ENCODE measurements at places on chromosomes 7 and 10.

DNA sequence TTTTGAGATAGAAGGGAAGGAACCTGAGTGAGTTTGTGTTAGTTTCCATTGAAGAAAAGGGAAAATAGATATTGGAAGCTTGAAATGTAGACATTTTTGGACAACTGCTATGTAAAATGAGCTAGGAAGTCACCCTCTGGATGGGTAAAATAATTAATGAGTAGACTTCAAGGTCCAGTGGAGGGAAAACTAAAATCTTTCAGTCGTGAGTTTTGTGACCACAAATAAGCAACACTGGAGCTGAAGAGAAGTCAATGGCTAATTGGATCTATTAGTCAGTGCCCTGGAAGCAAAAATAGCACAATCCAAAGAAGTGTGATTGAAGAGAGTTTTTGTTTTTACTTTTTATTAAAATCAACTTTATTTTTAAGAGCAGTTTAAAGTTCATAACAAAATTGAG, 123.4 kb downstream of the MYO3A start:
- no peak for DNase-seq

DNA sequence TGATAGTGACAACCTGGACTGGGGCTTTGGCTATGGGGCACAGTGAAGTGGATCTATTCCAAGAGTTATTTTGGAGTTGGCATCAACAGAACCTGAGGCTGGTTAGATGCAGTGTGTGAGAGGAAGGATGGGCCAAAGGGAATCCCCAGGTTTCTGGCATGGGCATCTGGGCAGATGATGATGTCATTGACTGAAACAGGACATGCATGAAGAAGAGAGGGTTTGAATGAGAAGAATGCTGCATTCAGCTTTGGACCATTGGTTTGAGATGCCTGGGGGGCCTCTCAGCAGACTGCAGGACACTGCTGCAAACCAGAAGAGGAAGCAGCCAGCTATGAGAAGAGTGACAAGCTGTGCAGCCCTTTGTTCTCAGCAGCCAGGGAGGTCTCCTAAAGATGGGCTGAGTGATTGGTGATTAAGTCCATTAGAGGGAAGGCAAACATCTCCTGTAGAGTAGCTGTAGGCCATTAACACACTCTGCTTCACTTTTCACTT, 23.1 kb upstream of the PIK3CG start:
- no peak for DNase-seq

DNA sequence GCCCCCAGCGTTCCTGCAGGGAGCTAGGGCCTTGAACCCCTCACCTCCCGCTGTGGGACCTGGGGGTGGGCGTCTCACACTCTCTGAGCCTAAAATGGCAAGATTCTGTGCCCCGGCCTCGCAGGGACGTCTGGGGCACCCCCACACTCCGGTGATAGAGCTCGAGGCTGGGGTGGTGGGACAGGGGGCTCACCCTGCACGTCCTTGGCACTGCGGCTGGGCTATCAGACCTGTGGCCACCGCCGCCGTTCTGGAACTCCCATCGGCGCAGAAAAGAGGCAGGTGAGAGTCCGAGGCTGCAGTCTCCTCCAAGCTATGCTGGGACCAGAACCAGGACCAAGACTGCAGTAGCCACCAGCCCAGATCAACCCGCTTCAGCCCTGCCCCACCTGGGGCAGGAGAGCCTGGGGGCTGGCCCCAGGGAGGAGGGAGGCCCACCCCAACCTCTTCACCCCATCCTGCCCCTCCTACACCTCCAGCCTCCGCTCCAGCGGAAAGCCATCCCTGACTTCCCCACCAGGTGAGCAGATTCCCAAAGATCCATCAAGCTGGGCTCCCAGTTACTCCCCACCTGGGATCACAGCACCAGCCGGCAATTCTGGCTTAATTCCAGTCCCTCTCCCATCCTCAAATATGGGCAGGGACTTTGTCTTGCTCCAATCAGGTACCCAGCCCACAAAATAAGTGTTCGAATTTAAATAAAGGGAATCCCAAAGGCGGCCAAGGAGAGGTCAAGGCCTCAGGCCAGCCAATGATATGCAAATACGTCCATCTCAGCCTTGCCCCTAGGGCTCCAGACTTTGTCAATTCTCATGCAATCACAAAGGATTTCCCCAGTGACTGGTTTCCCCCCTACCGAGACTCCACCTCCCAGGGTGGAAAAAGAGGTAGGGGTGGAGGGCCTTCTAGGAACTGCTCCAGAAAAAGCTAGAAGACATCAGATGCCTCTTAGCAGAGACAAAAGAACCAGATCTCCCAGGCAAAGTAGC, 16.4 kb downstream of the TNRC18 start:
- DNase-seq, result no peak

DNA sequence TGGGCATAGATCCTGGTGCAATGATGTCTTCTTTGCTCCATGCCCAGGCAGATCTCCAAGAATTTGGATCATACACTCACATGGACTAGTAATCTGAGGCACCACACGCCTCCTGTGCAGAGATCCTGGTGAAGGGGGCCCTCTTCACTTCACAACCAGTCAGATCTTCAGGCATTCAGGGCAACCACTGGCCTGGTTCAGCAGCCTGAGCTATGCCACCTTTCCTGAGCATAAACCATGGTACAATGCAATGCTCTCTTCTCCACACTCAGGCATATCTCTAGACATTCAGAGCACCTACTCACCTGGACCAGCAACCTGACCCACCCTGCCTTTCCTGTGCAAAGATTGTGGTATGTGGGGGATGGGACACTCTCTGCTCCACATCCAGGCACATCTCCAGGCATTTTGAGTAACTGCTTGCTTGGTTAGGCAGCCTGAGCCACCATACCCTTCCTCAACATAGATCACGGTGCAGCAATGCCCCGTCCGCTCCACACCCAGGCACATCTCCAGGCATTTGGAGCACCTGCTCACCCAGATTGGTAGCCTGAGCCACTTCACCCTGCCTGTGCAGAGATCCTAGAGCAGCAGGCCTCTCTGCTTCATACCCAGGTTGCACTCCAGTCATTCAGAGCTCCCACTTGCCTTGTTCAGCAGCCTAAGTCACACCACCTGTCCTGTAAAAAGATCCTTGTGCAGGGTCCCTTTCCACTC, 532.2 kb upstream of the STEAP1 start:
- no peak for DNase-seq

DNA sequence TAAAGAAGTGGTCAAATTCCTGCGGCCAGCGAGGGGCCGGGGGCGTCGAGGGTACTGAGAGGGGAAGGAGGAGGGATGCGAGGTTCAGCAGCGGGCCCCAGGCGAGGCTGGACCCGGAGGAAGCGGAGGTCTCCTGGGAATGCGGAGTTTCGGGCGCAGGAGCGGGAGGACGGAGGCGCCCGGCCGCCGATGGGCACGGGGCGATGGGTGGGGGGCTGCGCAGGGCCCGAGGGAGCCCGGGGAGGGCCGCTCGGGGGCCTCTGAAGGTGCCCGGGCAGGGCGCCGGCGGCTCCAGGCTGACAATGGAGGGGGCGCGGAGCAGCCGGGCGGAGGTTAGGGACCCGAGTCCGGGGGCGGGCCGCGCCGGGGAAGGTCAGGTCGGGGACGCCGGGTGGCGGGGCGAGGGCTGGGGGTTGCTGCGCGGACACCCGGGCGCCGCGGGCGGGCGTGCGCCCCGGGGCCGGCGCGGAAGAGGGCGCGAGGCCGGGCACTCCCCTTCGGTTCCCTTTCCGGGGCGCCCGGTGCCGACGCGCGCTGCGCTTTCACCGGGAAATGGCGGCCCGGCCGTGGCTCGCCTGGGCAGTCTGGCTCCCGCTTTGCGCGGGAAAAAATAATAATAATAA, 683 bp downstream of the MACROH2A2 start:
- DNase-seq, result no peak

DNA sequence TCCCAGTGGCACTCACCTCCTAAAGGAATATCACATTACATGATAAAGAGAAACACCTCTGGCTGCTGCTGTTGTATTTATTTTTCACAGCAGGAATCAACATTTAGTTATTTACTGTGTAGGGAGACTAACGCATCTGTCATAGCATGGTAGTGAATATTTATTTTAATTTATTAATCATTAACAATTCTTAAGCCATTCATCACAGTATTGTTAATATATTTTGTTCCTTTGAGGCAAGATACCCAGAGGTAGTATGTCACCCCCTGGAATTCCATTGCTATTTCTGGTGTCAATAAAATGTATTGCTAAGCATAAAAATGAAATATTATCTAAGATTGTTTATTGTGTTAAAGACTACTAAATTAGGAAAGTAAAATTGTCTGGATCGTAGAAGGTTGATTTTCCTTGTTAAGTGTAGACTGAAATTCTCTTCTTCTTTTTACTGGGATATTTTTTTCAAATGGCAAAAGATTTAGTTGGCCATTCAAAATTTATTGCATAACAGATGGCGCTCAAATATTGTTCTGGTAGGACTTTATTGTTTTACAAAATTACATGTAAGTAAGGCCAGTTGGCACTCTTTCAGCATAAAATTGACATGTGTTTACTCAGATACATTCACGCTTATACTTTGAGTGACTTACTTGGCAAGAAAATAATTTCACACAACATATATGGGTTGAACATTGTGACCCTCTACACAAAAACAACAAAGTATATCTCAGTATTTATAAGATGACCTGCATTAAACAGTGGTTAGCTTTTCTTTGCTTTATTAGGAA, 1358.7 kb upstream of the SORCS1 start:
- DNase-seq, result no peak

DNA sequence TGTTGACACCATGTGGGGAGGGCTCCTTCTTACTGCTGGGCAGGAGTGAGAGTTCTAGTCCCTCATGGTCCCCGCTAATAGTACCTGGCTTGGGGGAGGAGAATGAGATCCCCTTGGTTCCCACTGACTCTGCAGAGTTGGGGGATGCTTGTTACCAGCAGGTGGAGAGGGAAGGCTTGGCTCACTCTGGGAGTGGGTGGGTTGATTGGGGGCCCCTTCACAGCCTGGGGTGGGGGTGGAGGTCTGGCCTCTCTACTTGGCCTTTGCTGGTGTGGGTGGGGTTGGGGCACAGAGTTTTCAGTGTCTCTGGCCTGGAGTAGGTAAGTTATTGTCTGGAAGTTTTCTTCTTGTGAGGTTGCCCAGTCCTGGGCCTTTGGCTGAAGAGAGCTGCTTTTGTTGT, 31.9 kb downstream of the ADCY1 start:
- DNase-seq, result no peak

DNA sequence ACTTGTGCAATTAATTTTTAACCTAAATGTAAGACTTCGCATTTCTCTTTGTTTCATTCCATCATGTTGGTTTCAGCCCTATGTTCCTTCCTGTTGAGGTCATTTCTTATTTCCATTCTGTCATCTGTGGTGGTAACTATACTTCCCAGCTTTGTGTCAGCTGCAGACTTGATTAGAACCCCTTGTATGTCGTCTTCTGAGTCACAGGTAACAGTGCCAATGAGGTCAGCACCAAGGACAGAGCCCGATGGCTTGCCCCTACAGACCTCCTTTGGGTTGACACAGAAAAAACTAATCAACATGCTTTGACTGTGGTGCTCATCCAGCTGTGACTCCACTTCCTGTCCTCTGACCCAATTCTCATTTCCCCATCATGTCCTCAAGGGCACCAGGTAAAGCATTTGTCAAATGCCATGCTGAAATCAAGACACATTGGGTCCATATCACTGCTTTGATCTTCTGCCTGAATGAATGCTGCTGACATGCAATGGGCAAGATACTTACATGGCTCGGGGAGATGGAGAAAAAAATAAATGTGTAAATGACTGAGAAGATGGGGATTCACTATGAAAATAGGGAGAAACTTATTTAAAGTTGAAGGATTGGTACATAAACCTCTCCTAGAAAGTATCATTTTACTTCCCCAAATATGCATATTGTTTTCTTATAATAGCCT, 25.6 kb upstream of the CRTAC1 start:
- DNase-seq, result no peak

DNA sequence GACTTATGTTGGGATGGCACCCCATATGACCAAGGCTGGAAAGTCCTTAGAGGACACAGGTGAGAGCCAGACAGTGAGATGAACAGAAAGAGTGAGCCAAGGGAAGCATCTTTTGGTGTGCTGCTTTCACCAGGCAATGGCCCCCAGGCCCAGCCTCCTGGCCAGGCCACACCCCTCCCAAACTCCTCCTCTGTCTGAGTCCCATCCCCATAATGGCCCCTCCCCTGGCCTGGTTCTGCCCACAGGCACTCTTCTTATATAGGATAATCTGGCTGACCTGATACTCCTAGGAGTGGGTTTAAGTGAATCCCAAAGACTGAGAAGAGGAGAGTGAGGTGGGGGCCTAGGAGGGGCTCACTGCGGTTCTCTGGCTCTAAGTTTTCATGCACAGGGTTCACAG, 252.5 kb downstream of the RPS24 start:
- no peak for DNase-seq

DNA sequence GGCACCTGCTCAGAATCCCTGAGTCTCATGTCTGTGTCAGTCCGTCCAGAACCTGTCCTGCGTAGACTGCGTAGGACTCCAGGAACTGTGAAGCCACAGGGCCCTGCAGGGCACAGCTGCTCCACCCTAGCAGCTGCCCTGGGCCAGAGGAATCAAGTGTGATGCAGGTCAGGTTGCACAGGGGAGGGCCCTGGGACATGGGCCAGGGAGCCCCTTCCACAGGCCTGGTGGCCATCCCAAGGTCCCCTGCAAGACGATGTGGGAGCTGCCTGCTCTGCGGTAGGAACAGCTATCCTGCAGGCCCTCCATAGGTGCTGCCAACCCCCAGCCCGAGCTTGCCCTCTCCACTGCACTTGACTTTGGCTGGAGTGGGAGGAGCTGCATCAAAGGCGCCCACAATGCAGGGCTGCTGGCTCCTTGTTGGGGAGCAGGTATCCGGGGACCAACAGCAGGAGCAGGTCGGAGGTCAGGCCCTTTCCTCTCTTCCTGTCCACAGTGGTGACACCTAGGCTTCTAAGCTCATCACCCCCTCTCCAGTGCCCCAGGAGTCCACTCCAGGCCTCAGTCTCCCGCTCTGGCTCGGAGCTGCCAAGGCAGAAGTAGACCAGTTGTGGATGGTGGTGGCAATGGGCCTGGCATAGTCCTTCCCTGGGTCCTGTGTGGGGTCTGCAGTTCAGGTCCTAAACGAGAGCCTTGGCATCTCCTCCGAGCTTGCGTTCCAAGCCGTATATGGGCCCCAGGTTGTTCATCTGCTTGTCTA, 149.1 kb downstream of the MAPK8 start:
- no peak for DNase-seq

GRCh38 chr10:6394084-6394483, 186.0 kb downstream of the PRKCQ start:
- DNase-seq, result no peak

DNA sequence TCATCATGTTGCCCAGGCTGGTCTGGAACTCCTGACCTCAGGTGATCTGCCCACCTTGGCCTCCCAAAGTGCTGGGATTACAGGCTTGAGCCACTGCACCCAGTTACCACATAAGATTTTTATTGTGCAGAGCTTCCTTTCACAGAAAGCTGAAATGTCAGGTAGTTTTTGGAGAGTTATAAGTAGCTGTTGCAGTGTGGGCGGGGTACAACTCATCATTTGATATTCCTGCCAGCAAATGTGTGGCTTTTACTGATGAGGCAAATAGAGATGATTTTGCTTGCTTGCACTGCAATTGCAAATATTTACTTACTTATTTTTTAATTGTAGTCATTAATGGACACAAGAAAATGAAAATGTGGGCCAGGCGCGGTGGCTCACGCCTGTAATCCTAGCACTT, 32.4 kb downstream of the NKX2-3 start:
- DNase-seq, result no peak
